ENCODE measurements at places on chromosomes 2 and 18.

DNA sequence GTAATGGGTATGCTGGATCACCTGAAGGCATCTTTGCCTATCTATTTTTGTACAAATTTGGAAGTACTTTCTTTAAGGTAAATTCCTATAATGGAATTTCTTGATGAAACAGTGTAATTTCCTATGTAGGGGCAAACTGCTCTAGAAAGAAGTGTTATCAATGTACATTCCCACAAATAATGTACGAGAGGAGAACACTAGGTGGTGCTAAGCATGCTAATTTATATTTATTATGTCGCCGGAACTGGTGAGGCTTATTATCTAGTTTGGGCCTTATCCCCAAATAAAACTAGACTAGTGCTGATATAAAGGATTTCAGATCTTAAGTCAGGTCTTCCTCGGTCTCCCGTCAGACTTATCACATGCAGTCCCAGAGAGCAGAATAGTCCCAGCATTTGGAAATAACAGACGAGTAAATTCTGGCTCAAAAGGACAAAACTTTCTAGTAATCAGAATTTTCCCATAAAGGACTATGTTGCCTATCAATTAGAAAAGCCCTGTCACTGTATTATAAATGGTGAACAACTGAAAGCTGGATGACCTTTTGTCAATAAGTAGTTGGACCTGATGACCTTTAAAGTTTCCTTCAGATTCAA, 86.9 kb upstream of the RBBP8 start:
- no peak for DNase-seq

- DNase-seq = no peak
Observed at GRCh38 chr2:131039535-131039907, 53.7 kb downstream of the FAM168B start.

- DNase-seq = no peak
Observed at GRCh38 chr2:53407363-53408080, 360.1 kb upstream of the CHAC2 start.

- DNase-seq = no peak
Observed at GRCh38 chr18:5893956-5894610, 1.2 kb downstream of the TMEM200C start.

DNA sequence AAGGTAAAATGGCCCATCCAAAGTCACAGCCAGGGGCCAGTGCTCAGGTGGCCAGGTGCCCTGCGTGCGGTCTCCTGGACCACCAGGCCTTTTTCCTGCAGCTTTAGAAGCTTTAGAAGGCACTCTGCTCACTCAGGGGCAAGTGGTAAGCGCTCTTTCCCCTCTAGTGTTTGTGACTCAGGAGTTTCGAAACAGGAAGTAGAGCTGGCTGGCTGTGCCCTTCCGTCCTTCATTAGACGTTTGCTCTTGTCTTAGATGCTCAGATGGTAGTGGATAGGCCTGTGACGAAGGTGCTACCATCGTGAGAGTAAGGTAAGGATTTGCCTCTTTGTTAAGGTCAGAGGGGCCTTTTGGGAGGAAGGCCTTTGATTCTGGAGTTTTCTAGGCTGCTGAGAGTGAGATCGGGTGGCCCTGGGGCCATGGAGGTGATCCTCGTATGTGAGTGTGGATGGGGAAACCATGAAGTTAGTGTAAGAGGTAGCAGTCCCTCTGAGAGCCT, at the start of gene CASP8:
TSS of gene CASP8 (plus strand) at position 235 of the 499 bp plus-strand sequence. CDS start 5,951 bp downstream, outside the sequence.
- peak; percentile 37 for DNase-seq

DNA sequence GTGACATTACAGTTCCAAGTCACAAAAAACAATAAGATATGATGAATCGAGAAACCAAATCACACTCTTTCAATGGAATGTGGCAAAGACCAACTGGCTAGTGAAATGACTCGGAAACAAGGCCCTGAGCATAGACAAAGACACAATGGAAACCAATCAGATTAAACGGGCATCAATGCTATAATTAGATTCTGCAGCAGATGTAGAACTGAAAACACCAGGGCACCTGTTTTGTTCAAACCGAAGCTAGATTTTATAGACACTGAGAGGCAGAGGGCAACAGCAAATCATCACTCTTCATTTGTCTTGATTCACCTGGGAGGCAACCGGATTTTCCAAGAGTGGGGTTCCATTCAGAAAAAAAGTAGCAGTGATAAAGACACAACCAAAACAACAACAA, 92.8 kb upstream of the BARD1 start:
- DNase-seq = no peak

GRCh38 chr2:47808614-47809013, 25.7 kb downstream of the MSH6 start:
- DNase-seq = no peak

DNA sequence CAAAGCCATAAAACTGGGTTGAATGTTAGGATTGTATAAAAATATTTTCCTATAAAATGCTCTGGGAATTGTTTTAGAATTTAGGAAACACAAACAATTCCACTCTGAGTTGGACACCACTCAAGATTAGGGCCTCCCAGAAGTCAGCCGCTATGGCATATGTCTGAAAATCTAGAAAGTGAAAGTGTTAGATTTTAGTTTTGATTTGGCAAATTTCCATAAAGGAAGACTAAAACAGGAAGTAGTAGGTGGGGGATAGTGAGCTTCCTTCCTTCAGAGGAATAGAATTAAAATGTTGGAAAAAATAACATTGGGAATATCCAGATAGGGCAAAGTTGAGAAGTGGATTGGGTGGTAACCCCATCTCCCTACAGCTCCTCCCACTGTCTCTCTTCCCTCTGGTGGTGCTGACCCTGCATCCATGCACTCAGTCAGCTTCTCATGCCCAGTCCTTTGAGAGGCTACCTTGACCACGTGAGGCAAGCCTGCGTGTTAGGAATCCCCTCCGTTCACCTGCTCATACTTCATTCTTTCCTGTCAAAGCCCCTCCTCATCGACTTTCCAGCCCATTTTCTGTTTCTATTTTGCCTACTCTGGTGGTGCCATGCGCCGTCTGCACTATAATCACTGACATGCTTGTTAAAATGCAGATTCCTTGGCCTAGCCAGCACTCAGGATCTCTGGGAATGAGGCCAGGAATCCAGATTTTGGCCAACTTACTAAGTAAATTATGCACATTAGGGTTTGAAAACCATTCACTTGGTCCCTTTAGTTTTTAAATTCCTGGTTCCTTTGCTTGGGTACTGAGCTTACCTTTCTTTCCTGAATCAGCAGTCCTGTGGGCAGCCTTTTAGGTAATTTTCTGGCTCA, 83.5 kb downstream of the POLE4 start:
- DNase-seq = no peak

All from AG08395 (cell line).